ENCODE measurements at places on chromosomes 13 and 19.
A peak's percentile ranks its signal among the peaks of the same experiment; 100 is the strongest.

- DNase-seq, result peak; percentile 69
Measured at GRCh38 chr13:111114362-111115060, 599 bp upstream of the ARHGEF7 start.

- no peak for DNase-seq
Measured at GRCh38 chr19:17963936-17964691, 2.8 kb upstream of the KCNN1 start.

DNA sequence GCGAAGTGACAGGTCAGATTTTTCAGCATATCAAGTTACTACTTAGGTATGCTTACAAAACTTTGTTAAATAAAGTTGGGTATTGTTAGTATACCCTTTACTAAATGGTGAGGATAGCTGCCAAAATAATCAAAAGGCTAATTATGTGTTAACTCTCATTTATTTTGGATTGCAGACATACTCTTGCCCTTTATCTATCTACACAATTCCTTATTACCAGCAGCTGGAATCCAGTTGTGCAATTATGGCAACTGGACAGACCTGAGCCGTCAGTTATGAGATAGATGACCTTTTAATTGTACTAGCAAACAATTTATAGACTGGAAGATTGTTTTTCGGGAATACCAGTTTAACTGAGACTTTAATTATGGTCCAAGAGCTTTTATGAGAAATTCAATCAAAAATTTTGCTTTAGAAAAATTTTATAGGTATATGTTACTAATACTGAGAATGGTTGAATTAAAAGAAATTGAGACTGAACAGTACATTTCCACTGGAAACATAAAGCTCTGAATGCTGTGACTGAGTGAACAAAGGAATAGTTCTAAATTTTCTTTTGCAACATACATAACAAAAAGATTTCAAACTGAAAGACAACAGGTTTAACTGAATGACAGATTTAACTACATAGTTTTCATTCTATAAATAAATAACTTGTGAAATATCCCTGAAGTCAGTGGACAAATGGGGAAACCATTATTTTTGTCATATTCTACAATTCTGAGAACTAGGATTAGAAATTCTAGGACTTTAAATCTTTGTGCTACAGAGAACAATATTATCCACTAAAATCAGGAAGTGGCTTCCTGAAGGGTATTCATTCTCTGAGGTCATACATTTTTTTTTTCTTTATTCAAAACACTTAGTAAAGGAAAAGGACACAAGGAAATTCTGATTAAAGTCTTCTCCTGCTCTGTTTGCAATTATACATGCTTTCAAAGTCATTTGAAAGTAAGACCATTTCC is 97.4 kb downstream of the ZC3H13 start:
- no peak for DNase-seq

GRCh38 chr19:14347999-14348889 is 33.0 kb upstream of the ADGRE5 start:
- DNase-seq, result peak; percentile 79

- DNase-seq, result peak; percentile 65
Measured at GRCh38 chr13:112931028-112931934, 37.7 kb upstream of the MCF2L start.

DNA sequence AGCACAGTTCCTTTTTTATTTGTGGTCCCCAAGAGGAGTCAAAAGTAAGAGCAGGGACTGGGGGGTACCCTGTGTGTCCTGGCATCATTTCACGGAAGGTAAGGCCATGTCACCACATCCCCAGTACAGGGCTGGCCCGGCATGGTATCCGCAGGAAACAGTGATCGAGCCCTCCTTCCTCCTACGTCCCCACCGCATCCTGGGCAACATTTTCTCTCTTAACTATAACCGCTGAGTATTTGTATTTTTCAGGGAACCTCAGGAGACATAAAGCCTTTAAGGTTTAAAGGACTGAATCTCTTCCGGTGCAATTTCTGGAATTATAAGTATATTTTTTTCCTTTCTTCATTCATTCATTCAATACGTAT is 13.6 kb upstream of the LATS2 start:
- peak; percentile 47 for DNase-seq

DNA sequence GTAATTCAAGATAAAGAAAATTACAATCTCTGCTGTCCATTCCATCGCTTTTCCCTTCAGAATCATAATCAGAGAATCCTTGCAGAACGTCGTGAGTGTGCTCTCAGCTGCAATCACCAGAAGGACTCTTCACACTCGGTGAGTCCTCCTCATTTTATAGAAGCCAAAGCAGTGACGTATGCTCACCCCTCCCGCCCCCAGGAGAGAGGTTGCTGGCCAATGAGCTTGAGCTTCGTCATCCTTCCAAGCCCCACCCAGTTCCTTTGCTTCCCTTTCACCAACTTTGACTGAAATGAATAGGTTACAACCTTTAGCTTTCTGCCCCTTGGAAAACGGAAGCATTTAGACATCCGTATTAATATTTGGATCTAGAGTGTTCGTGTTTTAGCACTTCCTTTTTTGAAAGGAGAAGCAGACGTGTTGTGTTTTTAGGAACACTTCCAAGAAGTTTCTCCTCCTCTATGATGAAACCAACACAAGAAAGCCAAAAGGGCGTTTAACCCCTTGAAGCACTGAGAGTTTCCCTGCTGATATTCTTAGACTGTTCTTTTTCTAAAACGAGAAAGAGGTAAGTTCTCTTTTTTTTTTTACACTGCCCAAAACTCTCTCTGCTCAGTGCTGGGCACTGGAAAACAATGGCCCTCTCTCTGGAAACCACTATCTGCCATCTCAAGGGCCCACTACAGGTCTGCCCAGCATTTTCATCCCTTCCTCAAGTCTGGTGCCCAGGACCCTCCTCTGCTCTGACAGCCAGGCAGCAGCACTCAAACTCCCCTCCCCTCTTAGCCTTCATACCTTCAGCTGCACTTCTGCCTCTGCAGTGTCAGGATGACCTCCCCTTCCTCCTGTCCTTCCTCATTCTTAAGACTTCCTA is 44.3 kb upstream of the CEACAM21 start:
- DNase-seq, result peak; percentile 54

- DNase-seq, result no peak
Measured at GRCh38 chr13:51881296-51881695, 19.5 kb downstream of the CCDC70 start.

DNA sequence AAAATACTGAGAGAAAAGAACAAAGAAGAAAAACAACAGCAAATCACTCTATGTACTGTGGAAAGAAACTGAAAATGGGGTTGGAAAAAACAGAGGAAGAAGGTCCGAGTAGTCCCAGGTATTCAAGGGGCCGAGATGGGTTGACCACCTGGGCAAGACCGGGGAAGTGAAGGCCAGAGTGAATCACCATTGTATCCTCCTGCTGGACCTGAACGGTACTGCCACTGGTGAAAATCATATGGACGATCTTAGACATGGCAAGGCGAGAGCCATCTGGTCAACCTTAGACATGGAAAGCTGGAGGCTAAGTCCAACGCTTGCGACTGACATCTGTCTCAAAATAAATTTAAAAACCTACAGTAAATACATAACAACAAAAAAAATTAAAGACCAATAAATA is 44.4 kb upstream of the ZNF91 start:
- DNase-seq, result no peak

DNA sequence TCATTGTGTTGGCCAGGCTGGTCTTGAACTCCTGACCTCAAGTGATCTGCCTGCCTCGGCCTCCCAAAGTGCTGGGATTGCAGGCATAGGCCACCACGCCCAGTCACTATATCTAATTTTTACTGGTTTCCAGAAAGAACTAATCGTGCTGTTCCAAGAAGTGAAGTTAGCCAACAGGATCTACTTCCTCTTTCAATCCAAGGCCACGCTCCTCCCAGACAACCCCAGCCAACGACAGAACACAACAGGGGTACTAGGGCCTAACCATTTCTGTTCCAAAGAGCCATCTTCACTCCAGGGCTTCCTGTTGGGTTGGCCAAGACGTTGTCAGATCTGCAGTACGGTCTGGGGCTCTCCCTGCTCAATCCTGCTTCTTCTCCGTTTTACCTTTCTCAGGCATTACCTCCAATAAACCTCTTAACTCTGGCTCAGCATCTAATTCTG is 7.0 kb upstream of the LSM14A start:
- DNase-seq, result no peak

- no peak for DNase-seq
Measured at GRCh38 chr13:98761126-98761985, 8.9 kb upstream of the SLC15A1 start.

- DNase-seq, result no peak
Measured at GRCh38 chr13:112194579-112194978, 127.6 kb downstream of the SOX1 start.

GRCh38 chr19:33647146-33647545 is 25.4 kb downstream of the CHST8 start:
- no peak for DNase-seq

DNA sequence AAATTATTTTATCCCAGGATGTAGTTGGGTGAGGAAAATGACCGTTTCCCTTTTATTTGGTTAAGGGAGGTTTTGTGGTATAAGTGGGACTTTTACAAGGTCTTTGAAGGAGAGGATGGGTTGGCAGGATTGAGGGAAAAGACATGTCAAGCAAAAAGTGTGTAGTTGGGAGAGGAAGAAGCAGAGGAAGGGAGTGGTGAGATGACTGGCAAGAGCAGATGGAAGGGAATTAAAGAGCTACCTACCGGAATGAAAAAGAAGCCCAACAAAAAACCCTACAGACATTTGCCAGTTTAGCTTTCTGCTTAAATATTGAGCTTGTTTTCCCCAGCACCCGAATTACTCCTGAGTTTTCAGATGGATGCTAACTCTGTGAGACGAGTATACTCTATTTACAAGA is 19.6 kb downstream of the FRY start:
- no peak for DNase-seq

DNA sequence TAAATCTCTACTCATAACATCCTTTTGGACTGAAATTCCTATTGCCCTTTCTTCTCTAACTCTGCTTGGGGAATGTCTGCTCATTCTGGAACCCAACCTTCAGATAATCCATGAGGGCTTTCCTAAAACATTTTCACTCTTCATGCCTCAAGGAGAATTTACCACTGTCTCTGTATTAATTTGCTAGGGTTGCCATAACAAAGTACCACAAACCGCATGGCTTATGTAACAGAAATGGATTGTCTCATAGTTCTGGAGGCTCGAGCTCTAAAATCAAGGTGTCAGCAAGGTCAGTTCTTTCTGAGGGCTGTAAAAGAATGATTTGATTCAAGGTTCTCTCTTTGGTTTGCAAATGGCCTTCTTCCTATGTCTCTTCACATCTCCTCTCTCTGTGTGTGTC is 209.7 kb downstream of the LACC1 start:
- DNase-seq, result no peak

- no peak for DNase-seq
Measured at GRCh38 chr19:45019187-45019586, 17.9 kb downstream of the RELB start.

- no peak for DNase-seq
Measured at GRCh38 chr19:5290336-5291262, 50.0 kb downstream of the PTPRS start.

DNA sequence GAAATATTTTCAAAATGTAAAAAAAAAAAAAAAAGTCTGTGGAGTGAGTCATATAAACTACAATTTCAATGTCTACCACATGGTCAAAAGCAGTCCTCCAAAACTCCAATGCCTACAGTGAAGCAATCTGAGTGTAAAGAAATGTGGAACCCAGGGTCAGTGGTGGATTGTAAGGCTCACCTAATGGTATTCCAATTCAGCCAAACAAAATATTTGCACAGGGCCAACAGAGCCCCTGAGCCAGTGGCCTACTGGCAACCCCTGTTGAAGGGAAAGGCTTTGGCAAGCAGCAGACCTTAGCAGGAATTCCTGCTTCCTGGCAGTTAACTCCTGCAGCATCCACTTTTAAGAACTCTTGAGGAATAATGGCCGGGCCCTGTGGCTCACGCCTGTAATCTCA is 3.4 kb downstream of the DNMT1 start:
- DNase-seq, result peak; percentile 53

DNA sequence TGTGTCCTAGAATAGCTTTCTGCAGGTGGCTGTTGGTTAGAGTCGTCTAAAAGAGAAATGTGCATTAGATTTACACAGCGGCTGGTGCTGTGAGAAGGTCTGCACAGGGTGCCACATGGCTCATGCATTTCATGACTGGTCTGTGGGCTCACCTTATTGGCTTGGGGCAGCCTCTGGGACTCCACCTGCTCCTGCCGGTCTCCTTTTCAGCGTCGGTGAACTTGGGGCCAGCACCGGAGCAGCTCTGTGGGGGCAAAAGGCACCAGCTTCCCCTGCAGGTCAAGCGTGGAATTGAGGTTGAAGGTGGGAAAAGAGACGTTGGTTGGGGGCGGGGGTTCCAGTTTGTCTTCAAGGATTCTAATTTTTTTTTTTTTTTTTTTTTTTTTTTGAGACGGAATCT is 3.1 kb upstream of the PNMA8C start:
- DNase-seq, result no peak

- DNase-seq, result no peak
Measured at GRCh38 chr13:29484236-29484635, 111.3 kb downstream of the SLC7A1 start.

- no peak for DNase-seq
Measured at GRCh38 chr13:34412295-34412694, 529.8 kb upstream of the NBEA start.

GRCh38 chr13:108961542-108962125 is 332.2 kb downstream of the MYO16 start:
- no peak for DNase-seq

DNA sequence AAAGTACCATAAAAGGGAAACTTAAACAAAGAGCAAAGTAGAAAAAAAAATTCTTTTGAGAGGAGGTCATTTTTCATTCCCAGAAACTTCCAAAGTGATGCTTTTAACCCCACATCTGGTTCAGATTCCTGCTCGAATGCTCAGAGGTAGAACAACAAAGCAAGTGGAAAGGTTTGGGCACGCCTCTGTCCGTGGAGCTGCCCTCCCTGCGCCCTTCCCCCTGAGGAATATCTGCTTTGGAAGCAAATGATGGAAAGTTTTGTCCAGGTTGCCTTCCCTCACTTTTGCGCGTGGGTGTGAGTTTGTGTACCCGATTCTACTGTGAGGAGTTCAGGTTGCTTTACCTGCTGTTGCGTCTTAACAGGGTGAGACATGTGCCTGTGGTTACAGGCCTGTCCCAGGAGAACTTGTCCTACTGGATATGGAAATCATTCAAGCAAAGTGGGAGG is 110.2 kb downstream of the KLF5 start:
- no peak for DNase-seq

DNA sequence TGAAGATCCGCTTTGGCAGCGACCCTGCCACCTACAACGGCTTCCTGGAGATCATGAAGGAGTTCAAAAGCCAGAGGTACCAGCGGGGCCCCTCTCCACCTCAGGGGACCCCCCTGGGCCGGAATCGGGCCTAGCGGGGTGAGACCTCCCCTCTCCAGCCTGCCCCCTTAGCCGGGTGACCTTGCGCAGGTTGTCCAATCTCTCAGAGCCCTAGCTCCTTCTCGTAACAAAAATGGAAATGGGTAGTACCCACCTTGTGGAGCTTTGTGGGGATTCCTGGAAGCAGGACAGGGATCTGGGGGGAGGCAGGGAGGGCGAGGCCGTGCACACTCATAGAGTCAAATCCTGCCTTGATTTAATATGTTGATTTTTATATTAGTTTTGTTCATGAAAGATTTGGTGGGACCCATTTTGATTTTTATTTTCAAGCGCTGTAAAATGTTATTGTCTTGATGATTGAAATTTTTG is 658 bp downstream of the SIN3B start:
- DNase-seq, result no peak

- no peak for DNase-seq
Measured at GRCh38 chr13:38661010-38661675, 25.7 kb upstream of the FREM2 start.
